Thyroid gland (tissue), 4 donors: ENCODE measurements at places on chromosomes 2 and 18. TPM values are rescaled to one million over a fixed set of nuclear protein-coding genes. Genes with fewer than 3 reads are reported as not detected.

DNA sequence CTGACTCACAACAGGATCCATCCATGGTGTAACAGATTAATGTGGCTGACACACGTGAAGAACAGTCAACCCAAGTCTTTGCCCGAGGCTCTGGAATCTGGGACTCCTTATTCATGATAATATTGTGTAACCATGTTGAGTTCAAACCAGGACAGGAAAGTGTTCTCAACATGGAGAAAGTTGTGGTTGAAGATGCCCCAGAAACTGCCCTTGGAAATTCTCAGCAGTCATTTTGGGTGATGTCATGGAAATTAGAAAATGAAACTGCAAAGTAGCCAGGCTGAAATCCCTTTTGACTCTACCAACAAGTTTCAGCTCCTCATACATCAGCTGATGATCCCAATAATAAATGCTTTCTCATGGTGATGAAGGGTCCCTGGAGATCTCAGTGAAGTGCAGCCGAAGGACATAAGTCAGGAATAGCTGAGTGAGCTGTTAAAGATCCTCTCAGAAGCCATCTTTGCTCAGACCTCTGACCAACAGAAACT lies 307.7 kb downstream of the TNS1 start:
- no peaks in the 10 kb centered on the region for H3K27me3 ChIP-seq
- no peak overlapping the region for H3K4me3 ChIP-seq
- no peak overlapping the region for H3K27ac ChIP-seq

CCDC178 gene
- 1.4 TPM for total RNA-seq

GRCh38 chr2:86171295-86171694 lies 24.0 kb downstream of the IMMT start:
- no peaks in the 10 kb centered on the region for H3K4me1 ChIP-seq
- H3K36me3 ChIP-seq: peaks cover 29% of the 10 kb centered on the region
- H3K4me3 ChIP-seq: no peak overlapping the region

- no peak overlapping the region for H3K4me3 ChIP-seq
- H3K27me3 ChIP-seq: no peaks in the 10 kb centered on the region
- H3K27ac ChIP-seq: no peak overlapping the region
- DNase-seq: no peak
These were observed 440.9 kb downstream of the NRXN1 start for GRCh38 chr2:50591021-50591420.

DNA sequence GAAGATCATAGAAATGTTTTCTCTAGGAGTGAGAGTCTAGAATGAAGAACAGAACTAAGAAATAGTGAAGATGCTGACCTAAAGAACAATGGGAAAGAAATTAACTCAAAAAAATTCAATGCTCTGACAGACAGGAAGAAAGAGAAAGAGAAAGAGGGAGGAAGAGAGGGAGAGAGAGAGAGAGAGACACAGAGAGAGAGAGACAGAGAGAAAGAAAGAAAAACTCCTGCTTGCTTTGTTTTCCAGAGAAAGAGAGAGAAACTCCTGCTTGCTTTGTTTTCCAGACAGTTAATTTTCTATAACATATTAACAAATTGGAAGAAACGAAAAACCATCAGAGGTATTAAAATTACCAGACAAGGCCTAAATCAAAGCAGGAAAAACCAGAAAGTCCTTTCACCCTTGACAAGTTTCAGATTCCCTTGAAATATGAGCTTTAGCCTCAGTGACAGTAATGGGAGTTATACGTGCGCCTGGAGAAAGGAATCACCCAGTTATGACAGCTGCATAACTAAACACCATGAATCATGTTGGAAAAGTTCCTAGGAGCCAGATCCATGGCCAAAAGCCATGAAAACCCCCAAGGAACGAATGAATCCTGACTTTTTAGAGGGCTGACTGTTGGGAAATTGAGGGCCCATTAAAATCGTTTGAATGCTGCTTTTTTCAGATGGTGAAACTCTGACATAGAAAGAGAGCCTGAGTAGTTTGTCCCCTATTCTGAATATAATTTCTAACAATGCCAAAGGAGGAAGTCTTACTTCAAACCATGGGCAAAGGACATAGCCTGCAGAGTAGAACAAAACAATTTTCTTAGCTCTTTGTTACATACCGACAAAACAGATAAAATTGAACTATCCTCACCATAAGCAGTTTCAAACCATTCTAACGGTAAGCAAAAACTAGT lies 228.6 kb upstream of the CHST9 start:
- no peak overlapping the region for H3K27ac ChIP-seq
- no peaks in the 10 kb centered on the region for H3K27me3 ChIP-seq
- H3K36me3 ChIP-seq: no peaks in the 10 kb centered on the region
- no peak overlapping the region for H3K4me3 ChIP-seq
- DNase-seq: no peak

GLI2 gene
- 1.2 TPM for total RNA-seq

- DNase-seq: no peak
- no peaks in the 10 kb centered on the region for H3K4me1 ChIP-seq
- no peak overlapping the region for H3K27ac ChIP-seq
- no peak overlapping the region for H3K4me3 ChIP-seq
- no peaks in the 10 kb centered on the region for H3K27me3 ChIP-seq
These were observed 196.1 kb downstream of the SLC4A3 start for GRCh38 chr2:219823574-219823973.

CFC1 gene
- not detected for total RNA-seq

DNA sequence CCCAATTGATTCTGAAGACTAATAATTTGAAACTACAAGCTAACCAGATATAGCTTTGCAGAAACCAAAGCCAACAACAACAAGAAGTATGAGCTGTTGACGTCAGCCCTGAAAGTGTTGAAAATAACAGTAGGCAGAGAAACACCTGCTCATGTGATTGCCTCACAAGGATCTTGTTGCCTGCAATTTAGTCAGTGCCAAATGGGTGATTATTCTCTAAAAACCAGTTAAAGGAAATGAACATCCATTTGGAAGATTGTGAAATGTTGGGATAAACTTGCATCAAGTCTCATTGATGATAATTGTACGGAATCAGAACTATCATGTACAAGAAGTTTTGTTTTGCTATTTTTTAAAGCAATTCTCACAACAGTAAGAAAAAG lies 2.8 kb downstream of the CYTIP start:
- DNase-seq: no peak
- H3K4me1 ChIP-seq: no peaks in the 10 kb centered on the region
- H3K27ac ChIP-seq: no peak overlapping the region
- no peaks in the 10 kb centered on the region for H3K36me3 ChIP-seq

DNA sequence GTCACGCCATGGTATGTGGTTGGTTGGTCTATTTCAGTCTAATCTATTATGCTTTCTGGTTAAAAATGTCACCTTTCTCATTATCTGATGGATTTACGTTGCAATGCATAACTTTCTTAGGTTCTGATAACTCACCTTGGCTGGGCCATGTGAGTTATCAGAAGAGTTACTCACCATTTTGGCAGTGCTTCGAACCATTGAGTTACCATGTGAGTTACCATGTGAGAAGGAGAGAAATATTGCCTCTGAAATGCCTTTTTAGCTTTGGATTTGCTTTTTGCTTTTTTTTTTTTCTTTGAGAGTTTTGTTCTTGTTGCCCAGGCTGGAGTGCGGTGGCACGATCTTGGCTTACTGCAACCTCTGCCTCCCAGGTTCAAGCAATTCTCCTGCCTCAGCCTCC lies 1.6 kb downstream of the SMARCAL1 start:
- no peaks in the 10 kb centered on the region for H3K4me1 ChIP-seq
- H3K27ac ChIP-seq: no peak overlapping the region
- H3K36me3 ChIP-seq: no peaks in the 10 kb centered on the region
- no peak for DNase-seq

CHRND gene
- not detected for total RNA-seq

ACTR1B gene
- total RNA-seq: 106 TPM

DNA sequence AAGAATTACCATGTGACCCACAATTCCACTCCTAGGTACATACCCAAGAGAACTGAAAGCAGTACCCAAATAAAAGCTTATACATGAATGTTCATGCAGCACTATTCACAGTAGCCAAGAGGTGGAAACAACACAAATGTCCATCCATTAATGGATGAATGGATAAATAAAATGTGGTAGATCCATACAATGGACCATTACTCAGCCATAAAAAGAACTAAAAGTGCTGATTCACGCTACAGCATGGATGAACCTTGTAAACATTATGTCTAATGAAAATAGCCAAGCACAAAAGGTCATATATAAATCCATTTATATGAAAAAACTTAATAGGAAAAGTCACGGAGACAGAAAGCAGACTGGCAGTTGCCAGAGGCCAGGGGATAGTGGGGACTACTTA lies 23.6 kb upstream of the ZFP36L2 start:
- no peaks in the 10 kb centered on the region for H3K27me3 ChIP-seq
- no peak for DNase-seq
- no peak overlapping the region for H3K27ac ChIP-seq
- H3K4me3 ChIP-seq: no peak overlapping the region

DNA sequence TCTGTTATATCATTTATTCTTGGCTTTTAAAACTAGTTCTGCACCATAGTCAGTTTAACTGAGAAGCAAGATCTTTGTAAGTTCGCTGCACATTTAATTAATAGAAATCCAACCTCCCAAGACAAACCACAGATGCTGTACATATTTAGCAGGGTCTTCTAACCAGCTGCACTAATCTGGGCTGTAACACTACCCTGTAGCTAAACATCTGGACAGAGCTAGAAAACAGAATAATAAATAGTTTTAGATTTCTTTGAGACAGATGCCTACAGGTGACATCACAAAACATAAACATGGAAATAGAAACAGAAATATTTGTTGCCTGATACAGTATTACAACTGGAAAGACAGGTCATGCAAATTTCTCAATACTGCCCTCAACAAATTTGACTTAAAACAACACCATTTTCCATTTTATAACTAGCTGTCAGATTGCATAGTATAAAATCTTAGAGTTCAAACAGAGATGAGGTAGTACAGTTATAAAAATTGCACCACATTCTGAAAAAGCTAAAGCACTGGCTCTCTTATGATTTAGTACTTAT lies 315.1 kb downstream of the NR4A2 start:
- no peak overlapping the region for H3K27ac ChIP-seq
- DNase-seq: no peak
- no peak overlapping the region for H3K4me3 ChIP-seq
- no peaks in the 10 kb centered on the region for H3K27me3 ChIP-seq

- H3K4me3 ChIP-seq: no peak overlapping the region
- no peak for DNase-seq
- no peaks in the 10 kb centered on the region for H3K36me3 ChIP-seq
- H3K27me3 ChIP-seq: no peaks in the 10 kb centered on the region
These were observed 40.5 kb downstream of the RBKS start for GRCh38 chr2:27849558-27850205.

CIB4 gene
- 0.45 TPM for total RNA-seq

DNA sequence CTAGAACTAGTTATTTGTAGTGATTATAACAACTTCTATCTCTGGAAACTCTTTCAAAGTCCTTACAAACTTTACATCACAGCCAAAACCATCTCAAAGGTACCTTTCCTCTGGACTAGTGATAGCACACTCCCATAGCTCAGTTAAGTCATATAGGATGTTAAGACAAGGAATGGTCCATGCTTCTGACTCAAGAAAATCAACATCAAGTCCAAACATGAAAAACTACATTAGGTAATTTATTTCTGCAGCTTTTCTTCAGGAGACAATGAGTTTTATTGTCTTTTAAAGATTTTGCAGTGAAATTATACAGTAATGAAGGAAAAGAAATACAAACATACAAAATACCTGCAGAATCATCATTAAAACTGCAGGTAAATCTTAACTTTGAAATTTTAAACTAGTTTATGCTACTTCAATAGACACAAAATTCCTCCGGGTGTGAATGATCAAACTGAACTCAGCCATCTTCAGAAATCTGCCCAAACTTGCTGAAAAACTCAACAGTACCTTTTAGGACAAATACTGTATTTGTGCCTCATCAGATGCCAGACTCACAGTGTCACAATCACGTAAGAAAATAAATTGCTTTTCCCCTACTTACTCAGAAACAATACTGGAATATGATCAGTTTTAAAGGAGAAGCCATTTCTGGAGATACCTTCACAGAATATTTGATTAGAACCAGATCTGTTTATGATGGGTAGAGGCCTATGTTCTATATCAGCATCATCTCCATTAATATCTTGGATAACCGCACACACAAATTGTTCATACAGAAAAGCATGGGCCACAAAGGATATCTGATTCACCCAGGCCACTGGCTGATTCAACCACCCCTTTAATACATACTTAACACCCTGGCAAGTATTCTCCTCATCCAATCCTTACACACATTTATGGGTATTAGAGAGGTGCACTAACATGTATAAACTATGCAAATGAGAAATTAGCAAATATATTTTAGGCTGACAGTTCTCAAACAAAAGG lies 2.6 kb downstream of the TMEM131 start:
- no peak for DNase-seq
- no peak overlapping the region for H3K27ac ChIP-seq
- H3K27me3 ChIP-seq: no peaks in the 10 kb centered on the region

GRCh38 chr2:41806286-41806685 lies 241.5 kb upstream of the PKDCC start:
- H3K27ac ChIP-seq: no peak overlapping the region
- DNase-seq: no peak
- no peaks in the 10 kb centered on the region for H3K27me3 ChIP-seq
- H3K4me3 ChIP-seq: no peak overlapping the region
- no peaks in the 10 kb centered on the region for H3K36me3 ChIP-seq
- no peaks in the 10 kb centered on the region for H3K4me1 ChIP-seq

AOX1 gene
- total RNA-seq: 72.3 TPM

GRCh38 chr2:65267008-65267407 lies 39.4 kb downstream of the ACTR2 start:
- no peak for DNase-seq
- peaks cover 5% of the 10 kb centered on the region for H3K36me3 ChIP-seq
- no peak overlapping the region for H3K4me3 ChIP-seq
- H3K27me3 ChIP-seq: no peaks in the 10 kb centered on the region
- no peak overlapping the region for H3K27ac ChIP-seq

GRCh38 chr2:233152541-233152940 lies 92.4 kb downstream of the INPP5D start:
- H3K27me3 ChIP-seq: no peaks in the 10 kb centered on the region
- peak; percentile 67 for DNase-seq
- H3K4me3 ChIP-seq: no peak overlapping the region
- no peaks in the 10 kb centered on the region for H3K4me1 ChIP-seq
- no peak overlapping the region for H3K27ac ChIP-seq

IL1F10 gene
- total RNA-seq: not detected

OR6B2 gene
- not detected for total RNA-seq

VSNL1 gene
- 0.45 TPM for total RNA-seq

DNA sequence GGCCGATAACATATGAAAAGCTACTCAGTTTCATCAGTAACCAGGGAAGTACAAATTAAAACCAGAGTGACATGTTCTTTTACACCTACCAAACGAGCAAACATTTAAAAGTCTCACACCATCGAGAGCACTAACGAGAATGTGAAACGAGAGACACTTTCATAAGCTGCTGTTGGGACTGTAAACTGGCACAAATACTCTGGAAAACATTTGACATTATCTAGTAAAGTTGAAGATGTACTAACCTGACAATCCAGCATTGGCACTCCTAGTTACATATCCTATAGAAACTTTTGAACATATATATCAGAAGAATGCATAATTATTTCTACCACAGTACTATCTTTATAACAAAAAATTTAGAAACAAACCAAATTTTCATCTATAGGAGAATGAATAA lies 28.1 kb downstream of the NBAS start:
- DNase-seq: no peak
- no peak overlapping the region for H3K27ac ChIP-seq
- no peaks in the 10 kb centered on the region for H3K27me3 ChIP-seq
- peaks cover 11% of the 10 kb centered on the region for H3K36me3 ChIP-seq

GRCh38 chr18:25805323-25805722 lies 285.1 kb downstream of the SS18 start:
- no peak overlapping the region for H3K27ac ChIP-seq
- DNase-seq: no peak
- H3K27me3 ChIP-seq: no peaks in the 10 kb centered on the region
- no peak overlapping the region for H3K4me3 ChIP-seq
- no peaks in the 10 kb centered on the region for H3K36me3 ChIP-seq
- H3K4me1 ChIP-seq: no peaks in the 10 kb centered on the region
